ENCODE measurements at places on chromosomes 16 and 17.

DNA sequence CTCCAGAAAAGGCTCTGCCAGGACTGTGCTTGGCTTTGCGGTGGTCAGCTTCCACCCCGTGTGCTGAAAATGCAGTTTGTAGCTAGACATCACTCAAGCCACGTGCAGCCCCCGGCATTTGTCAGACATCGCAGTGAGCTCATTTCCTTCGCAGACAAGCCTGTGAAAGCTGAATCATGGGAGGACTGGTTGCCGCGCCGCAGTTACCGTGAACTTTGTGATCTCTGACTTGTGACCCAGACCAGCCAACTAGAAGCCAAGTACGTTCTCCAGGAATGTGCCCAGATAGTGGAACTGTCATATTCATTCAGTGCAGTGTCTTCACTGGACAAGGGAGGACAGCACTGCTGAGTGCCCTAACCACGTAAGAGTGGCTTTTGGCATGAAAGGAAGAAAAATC lies 58.1 kb downstream of the NDE1 start:
- DNase-seq, result no peak

DNA sequence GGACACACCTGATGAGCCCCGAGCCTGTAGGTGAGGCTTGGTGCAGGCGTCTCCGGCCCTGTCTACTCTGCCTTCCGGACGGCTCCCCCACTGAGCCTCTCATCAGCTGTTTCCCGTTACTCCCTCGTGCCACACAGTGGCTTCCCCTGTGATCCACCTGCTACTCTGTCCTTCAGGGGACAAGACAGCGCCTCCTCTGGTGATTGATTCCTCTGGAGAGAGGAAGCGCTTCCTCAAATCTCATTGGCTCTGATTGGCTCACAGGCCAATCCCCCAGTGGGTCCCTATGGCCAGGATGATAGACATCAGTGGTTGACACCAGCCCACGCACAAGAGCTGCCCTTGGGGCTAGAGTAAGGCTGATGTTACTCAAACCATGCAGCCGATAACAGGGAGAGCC lies 24.0 kb downstream of the RNF213 start:
- DNase-seq, result no peak

GRCh38 chr17:79781012-79781650 lies 3.2 kb downstream of the CBX2 start:
- no peak for DNase-seq

DNA sequence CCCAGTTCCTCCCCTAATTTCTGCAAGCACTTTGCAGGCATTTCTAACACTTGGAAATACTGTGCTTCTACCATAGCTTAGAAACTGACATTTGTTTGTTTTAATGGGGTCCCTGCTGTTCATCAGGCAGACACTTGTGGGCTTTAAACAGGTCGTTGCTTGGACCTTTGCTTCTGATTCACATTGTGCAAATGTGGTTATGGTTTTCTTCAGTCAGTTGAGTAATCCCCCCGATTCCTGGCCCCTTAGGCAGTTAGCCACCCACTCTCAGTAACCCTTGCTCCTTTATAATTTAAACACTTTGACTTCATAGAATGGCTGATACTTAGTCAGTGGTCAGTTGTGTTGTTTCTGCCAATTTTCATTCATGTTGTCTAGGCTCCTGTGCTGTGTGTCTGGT lies 39.4 kb downstream of the SLC47A1 start:
- no peak for DNase-seq

GRCh38 chr17:57425431-57425830 lies 169.1 kb downstream of the MSI2 start:
- DNase-seq, result no peak

- no peak for DNase-seq
These were observed 237.0 kb downstream of the CA10 start for GRCh38 chr17:51921500-51921899.

- DNase-seq, result no peak
These were observed 15.2 kb upstream of the HOXB2 start for GRCh38 chr17:48559840-48560817.

GRCh38 chr16:28935924-28936783 lies 4.4 kb downstream of the CD19 start:
- peak; percentile 60 for DNase-seq

Measured in AG10803 (cell line).